Adipocyte (in vitro differentiated cells): ENCODE measurements at places on chromosomes 7 and 10.
A peak's percentile ranks its signal among the peaks of the same experiment; 100 is the strongest.

- DNase-seq, result no peak
Measured at GRCh38 chr10:61285749-61286148, 167.4 kb downstream of the TMEM26 start.

GRCh38 chr10:124287791-124288190 is 130.9 kb downstream of the OAT start:
- DNase-seq, result no peak

GRCh38 chr10:46543466-46544377 is 12.7 kb downstream of the GPRIN2 start:
- no peak for DNase-seq

DNA sequence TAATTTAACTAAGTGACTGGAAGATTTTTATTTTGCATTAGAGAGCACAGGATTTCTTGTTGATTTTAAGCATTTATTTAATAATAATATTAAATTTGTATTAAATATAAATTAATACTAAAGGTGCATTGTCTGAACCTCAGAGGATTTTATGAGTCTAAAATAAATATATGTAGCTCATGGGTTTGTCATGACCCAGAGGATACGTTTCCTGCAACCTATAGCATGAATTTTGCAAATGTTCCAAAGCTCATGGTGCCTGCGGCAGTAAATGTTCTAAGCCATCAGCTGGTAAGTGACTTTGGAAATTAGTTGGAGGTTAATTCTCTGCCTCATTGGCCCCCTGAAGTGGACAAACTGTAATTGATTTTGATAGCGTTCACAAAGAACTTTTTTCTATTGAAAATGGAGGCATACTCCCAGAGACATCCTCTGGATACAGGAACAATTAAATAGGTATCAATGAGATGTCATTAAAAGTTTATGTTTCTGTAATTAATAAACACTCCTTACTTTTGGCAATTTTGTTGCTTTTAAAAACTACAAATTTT is 397.4 kb downstream of the ANKRD7 start:
- DNase-seq, result no peak

DNA sequence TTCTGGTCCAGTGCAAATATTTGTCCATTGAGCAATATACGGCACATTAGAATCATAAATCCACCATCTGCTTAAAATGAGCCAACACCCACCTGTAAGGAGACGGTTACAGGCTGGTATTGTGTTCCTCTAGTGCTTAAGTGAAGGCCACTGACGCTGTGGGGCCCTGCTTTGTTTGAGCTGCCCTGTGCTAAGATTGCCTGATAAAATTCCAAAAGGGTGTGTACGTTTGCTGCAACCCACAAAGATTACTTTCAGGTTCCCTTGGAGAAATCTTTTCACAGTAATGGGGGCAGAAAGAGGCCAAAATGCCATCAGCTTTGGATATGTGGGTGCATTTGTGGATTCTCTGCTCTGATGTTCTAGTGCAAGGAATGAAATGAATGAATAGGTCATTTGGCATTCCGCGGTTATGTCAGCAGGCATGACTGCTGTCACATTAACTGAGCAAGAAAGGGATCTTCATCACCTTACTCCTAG is 34.4 kb downstream of the AGR3 start:
- peak; percentile 60 for DNase-seq

DNA sequence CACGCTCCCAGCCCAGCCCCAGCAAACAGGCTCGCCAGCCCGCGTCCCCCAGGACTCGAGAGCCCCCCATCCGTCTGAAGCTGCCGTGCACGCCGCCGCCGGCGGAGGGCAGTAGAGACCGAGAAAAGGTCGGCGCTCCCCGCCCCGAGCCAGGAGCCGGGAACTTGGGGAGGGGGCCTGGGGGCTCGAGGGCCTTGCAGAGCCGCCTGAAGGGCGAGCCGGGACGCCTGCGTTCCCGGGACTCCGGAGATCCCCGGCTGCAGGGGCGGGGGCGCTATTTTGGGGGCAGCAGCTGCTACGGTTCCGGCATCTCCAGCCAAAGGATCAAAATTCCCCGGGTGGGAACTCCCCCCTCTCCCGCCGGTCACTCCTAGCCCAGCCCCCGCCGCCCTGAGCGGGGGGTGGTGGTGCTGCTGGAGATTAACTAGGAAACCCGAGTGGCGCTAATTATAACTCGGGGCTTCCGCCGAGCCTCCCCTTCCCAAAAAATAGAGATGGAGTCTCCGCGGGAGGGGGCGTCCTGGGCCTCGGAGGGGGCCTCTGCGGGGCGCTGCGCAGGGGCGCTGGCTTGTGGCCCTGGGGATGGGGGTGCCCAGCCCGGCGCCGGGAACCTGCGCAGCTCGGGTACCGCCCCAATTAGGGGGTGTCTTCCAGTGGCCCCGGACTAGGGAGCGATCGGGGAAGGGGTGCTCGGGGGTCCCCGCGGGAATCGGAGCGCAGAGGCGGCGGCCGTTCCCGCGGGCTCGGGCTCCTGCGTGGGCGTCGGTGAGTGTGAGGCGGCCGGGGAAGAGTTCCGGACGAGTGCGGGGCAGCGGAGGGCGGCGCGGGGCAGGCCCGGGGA is 608 bp downstream of the ACHE start:
- DNase-seq, result peak; percentile 78

DNA sequence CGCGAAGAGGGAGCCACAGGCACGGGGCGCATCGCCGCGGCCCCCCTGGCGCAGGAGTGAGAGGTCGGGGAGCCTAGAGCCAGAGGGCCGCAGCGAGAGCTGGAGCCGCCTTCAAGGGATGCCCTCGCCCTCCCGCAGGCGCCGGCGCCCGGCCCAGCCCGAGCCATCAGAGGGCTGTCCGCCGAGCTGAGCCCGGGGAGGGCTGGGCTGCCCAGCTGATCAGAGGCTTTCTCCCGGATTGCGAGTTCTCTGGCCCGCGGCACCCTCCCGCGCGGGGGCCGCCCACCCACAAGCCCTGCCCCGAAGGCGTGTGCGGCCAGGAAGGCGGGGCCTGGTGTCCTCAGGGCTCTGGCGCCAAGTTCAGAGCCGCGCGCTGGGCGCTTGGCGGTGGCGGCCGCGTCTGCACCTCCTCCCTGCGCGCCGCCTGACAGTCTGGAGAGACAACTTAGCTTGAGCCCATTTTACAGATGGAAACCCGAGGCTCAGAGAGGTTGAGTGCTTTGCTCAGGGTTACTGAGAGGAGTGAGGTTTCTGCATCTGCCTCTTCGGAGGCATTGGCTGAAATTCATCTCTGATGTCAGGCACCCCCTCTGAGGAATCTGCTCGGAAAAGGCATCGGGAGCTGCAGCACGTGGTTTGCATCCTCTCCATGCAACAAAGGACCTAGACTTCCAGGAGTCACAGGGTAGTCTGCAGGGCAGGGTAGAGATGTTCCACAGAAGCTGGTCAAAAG is 3.8 kb upstream of the ANTXRL start:
- peak; percentile 92 for DNase-seq

- DNase-seq, result peak; percentile 61
Measured at GRCh38 chr10:77899080-77899477, 27.5 kb downstream of the DLG5 start.

GRCh38 chr10:54622017-54622416 is 179.0 kb downstream of the PCDH15 start:
- no peak for DNase-seq

- no peak for DNase-seq
Measured at GRCh38 chr10:131645756-131646155, 255.1 kb upstream of the PPP2R2D start.

DNA sequence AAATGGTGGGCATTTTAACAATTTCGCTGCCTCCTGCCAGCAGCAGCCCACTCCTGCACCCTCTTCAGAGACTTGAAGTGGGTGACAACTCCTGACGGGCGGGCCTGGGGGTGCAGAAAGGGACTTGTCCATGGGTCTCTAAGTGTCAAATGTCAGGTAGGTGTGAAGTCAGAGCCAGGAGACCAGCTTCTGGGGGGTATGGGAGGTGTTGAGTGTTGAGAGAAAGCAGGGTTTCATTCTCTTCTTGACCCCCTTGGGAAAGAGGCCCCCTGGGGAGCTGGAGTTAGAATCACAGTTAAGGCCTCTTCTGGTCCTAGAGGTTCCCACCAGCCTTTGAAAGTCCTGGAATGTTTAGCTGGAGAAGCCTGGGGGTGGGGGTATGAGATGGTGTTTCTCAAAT is 11.6 kb upstream of the PALD1 start:
- DNase-seq, result no peak

DNA sequence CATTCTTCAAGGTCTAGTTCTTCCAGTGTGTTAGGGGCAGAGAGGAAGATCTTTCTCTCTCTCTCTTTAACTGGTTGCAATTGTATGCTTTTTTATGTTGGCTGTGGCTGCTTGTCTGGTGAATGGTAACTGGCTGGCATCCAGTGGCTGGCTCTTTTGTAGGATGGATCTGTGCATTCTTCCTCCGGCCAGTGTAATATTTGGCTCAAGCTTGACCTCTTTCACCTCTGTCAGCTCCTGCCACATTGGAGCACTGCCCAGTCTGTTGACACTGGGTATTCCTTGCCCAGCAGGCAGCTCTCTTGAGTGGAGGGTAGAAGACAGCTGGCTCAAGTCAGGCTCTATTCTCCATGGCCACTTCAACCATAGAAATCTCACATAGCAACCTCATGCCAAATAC is 528.3 kb downstream of the PHTF2 start:
- peak; percentile 27 for DNase-seq

GRCh38 chr10:95518455-95519452 is 42.4 kb downstream of the SORBS1 start:
- no peak for DNase-seq

DNA sequence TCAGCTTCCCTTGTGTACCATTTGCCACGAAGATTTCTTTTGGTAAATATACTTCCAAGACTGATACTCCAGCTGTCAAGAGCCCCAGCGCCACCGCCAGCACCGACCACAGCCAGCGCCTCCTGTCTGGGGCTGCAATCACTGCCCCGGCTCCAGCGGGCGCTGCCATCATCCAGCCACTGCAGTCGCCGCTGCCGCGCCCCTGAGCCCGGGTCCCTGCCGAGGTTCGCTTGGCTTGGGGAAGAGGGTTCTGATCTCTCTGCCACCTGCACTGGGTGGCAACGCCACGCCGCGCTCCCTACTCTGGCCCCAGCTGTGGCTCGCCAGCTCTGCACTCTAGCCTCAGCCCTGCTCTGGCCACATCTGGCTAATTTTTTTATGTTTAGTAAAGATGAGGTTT is 57.7 kb upstream of the ZNF138 start:
- DNase-seq, result no peak

- DNase-seq, result no peak
Measured at GRCh38 chr7:92762851-92763250, 73.5 kb downstream of the CDK6 start.

GRCh38 chr10:59865101-59865500 is 41.3 kb downstream of the CCDC6 start:
- no peak for DNase-seq

- DNase-seq, result no peak
Measured at GRCh38 chr10:30647089-30647488, 17.5 kb upstream of the LYZL2 start.

DNA sequence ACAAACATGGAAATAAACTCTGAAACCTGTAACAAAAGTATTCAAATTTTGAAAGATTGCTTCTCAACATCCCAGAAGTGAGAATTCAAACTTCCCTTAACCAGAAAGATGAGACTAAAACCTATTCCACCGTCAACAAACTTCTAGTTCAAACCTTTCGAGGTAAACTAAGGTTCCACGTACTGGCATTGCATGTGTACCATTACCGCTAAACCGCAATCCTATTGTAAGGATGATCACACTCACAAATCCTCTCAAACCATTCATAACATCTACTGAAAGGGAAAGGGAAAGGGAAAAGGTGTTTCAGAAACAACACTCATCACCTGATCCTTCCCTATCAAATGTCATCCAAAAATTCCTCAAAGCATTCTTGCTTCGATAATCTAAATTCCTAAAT is 3.1 kb downstream of the SMURF1 start:
- peak; percentile 18 for DNase-seq

- DNase-seq, result no peak
Measured at GRCh38 chr10:77081481-77081891, 556.1 kb downstream of the KCNMA1 start.

- DNase-seq, result no peak
Measured at GRCh38 chr10:56139405-56139804, 221.7 kb downstream of the ZWINT start.

- DNase-seq, result no peak
Measured at GRCh38 chr7:138527746-138528223, 67.7 kb downstream of the TRIM24 start.
